Body of pancreas (tissue), 4 donors: ENCODE measurements at places on chromosomes 7 and 10.

GRCh38 chr7:100396421-100396982 lies 23.2 kb downstream of the PILRA start:
- H3K36me3 ChIP-seq, result no peaks in the 10 kb centered on the region
- no peak overlapping the region for H3K27ac ChIP-seq
- H3K4me1 ChIP-seq, result no peaks in the 10 kb centered on the region
- DNase-seq, result no peak
- no peak overlapping the region for H3K4me3 ChIP-seq

GRCh38 chr7:7859411-7859810 lies 109.2 kb upstream of the GLCCI1 start:
- no peak for DNase-seq
- no peaks in the 10 kb centered on the region for H3K27me3 ChIP-seq
- no peak overlapping the region for H3K27ac ChIP-seq
- no peaks in the 10 kb centered on the region for H3K36me3 ChIP-seq
- no peak overlapping the region for H3K4me3 ChIP-seq
- H3K4me1 ChIP-seq, result peaks cover 10% of the 10 kb centered on the region

- no peak overlapping the region for H3K27ac ChIP-seq
- H3K4me3 ChIP-seq, result no peak overlapping the region
- no peak for DNase-seq
- no peaks in the 10 kb centered on the region for H3K36me3 ChIP-seq
- no peaks in the 10 kb centered on the region for H3K27me3 ChIP-seq
Measured at GRCh38 chr7:98870807-98871491, 1.1 kb upstream of the TMEM130 start.

DNA sequence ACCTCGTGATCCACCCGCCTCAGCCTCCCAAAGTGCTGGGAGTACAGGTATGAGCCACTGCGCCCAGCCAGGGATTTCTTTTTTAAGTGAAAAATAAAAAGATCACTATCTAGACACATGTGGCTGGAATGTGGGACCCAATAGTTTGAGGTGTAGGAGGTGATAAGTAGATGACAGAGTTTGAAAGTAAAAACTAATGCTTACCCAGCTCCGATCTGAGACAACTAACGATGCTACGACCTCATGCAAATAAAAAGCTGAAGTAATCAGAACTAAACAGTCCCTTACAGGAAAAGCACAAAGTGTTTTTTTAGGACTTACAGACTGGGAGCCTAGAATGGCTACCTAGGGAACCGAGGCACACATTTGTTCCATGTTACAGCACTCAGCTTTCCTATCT lies 23.0 kb downstream of the PCGF6 start:
- H3K36me3 ChIP-seq, result no peaks in the 10 kb centered on the region
- H3K4me3 ChIP-seq, result no peak overlapping the region
- no peaks in the 10 kb centered on the region for H3K4me1 ChIP-seq
- H3K27me3 ChIP-seq, result no peaks in the 10 kb centered on the region
- H3K27ac ChIP-seq, result no peak overlapping the region
- no peak for DNase-seq

- no peaks in the 10 kb centered on the region for H3K27me3 ChIP-seq
- no peak overlapping the region for H3K4me3 ChIP-seq
- H3K27ac ChIP-seq, result no peak overlapping the region
- no peaks in the 10 kb centered on the region for H3K36me3 ChIP-seq
- DNase-seq, result no peak
Measured at GRCh38 chr10:93138113-93138870, 64.6 kb downstream of the CYP26A1 start.

DNA sequence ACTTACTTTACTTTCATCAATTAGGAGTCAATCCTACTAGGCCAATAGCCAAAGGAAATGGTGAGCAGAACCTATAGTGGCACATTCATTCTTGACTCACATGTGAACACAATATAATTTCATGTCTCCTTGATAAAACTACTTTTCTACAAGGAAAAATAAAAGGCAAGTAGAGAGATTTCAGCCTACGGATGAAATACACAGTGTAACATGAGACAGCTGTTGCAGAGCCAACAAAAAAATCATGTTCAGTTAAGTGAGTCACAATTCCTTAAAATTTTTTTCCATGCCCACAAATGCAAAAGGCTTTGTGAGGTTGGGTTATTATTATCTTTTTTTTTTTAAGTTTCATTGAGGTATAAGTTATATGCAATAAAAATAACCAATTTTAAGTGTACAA lies 54.8 kb downstream of the GPR141 start:
- H3K4me3 ChIP-seq, result no peak overlapping the region
- H3K27ac ChIP-seq, result no peak overlapping the region
- H3K27me3 ChIP-seq, result no peaks in the 10 kb centered on the region
- H3K4me1 ChIP-seq, result peaks cover under 1% of the 10 kb centered on the region
- no peak for DNase-seq

GRCh38 chr7:157757776-157758467 lies 421.1 kb downstream of the DNAJB6 start:
- H3K4me3 ChIP-seq, result no peak overlapping the region
- no peaks in the 10 kb centered on the region for H3K27me3 ChIP-seq
- DNase-seq, result no peak
- no peaks in the 10 kb centered on the region for H3K36me3 ChIP-seq

DNA sequence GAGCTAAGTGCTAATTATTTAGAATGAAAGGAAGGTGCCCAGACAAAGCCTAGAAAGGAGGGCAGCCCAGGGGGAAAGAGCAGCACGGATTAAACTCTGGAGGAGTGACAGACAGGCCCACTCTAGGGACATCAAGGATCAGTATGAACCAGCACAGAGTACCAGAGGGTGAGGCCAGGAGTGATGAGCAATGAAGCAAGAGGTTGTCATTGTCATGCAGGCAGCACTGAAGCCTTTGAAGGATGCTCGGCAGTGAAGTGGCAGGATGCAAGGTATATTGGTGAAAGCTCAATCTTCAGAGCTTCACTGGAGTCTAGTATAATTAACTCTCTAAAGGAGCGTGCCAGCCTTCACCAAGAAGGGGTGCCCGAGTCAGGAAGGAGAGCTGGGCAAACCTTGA lies 112.0 kb upstream of the INHBA start:
- no peaks in the 10 kb centered on the region for H3K4me1 ChIP-seq
- no peak for DNase-seq
- H3K27ac ChIP-seq, result no peak overlapping the region
- H3K36me3 ChIP-seq, result no peaks in the 10 kb centered on the region

DNA sequence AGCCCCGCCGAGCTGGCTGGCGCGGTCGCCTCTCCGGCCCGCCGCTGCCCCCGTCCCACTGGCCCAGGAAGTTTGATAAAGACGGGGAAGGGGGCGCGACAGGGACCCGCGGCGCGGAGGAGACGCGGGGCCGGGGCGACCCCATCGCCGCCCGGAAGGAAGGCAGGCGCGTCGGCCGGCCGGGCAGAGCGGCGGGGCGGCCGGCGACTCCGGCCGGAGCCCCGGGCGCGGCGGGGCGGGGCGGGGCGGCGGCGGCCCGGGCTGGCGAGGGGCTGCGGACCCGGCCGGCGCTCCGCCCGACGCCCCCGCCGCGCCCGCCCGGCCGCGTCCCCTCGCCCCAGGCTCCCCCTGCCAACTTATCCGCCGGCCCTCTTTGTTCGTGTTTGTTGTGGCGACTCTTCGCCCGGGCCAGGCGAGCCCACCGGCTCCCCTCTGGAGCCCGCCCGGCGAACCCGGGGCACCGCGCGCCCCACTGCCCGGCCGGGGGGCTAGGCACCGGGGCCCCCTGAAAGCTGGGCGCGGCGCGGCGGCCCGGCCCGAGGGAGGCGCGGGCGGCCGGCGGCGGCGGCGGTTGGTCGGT lies 571 bp downstream of the KDM7A start:
- peaks cover 41% of the 10 kb centered on the region for H3K4me1 ChIP-seq
- peak overlapping the region; percentile 40 for H3K4me3 ChIP-seq
- no peaks in the 10 kb centered on the region for H3K36me3 ChIP-seq
- peak overlapping the region; percentile 98 for H3K27ac ChIP-seq
- DNase-seq, result peak; percentile 26
- no peaks in the 10 kb centered on the region for H3K27me3 ChIP-seq

DNA sequence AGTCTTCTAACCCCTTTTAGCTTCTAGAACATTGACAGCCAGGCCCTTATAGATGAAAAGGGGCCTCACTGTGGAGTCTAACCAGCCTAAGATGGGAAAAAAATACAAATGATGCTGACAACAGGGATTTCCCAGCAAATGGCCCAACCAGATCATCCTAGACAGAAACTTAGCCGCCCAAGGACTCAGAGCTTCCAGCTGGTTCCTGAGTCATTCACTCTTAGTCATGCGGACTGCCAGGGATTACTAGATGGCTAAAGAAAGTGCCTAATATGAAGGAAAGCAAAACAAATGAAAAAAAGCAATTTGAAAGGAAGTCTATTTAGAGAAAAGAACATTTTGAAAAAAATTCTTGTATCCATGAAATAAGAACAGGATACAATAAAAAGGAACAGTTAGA lies 23.7 kb downstream of the TSPAN14 start:
- no peak overlapping the region for H3K4me3 ChIP-seq
- no peak overlapping the region for H3K27ac ChIP-seq
- no peaks in the 10 kb centered on the region for H3K36me3 ChIP-seq
- H3K4me1 ChIP-seq, result peaks cover 26% of the 10 kb centered on the region
- no peaks in the 10 kb centered on the region for H3K27me3 ChIP-seq

- H3K4me1 ChIP-seq, result peaks cover 21% of the 10 kb centered on the region
- H3K36me3 ChIP-seq, result no peaks in the 10 kb centered on the region
- H3K27me3 ChIP-seq, result no peaks in the 10 kb centered on the region
- no peak overlapping the region for H3K27ac ChIP-seq
- H3K4me3 ChIP-seq, result no peak overlapping the region
- DNase-seq, result no peak
Measured at GRCh38 chr7:27250557-27251070, 8.0 kb downstream of the EVX1 start.

DNA sequence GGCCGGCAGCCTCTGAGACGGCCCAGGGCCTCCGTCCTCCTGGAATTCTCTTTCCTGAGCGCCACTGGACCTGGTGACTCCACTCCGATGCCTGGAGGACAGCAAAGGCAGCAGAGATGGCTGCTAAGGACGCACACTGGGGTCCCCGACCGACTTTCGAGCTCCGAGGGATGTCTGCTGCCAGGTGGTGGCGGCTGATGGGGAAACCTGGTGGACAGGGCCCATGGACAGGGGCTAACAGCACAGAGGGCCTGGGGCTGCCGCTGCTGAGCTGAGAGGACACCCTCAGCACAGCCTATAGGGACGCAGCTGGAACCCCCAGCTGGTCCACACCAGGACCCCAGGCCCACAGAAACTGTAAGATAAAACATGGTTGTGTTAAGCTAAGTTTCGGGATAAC lies 366.3 kb downstream of the DNAJB6 start:
- H3K4me1 ChIP-seq, result no peaks in the 10 kb centered on the region
- H3K27ac ChIP-seq, result no peak overlapping the region
- H3K27me3 ChIP-seq, result no peaks in the 10 kb centered on the region
- DNase-seq, result no peak

- H3K27me3 ChIP-seq, result no peaks in the 10 kb centered on the region
- no peak for DNase-seq
- H3K36me3 ChIP-seq, result no peaks in the 10 kb centered on the region
- H3K27ac ChIP-seq, result no peak overlapping the region
- H3K4me3 ChIP-seq, result no peak overlapping the region
- peaks cover 32% of the 10 kb centered on the region for H3K4me1 ChIP-seq
Measured at GRCh38 chr7:128019288-128019687, 11.9 kb downstream of the LRRC4 start.

DNA sequence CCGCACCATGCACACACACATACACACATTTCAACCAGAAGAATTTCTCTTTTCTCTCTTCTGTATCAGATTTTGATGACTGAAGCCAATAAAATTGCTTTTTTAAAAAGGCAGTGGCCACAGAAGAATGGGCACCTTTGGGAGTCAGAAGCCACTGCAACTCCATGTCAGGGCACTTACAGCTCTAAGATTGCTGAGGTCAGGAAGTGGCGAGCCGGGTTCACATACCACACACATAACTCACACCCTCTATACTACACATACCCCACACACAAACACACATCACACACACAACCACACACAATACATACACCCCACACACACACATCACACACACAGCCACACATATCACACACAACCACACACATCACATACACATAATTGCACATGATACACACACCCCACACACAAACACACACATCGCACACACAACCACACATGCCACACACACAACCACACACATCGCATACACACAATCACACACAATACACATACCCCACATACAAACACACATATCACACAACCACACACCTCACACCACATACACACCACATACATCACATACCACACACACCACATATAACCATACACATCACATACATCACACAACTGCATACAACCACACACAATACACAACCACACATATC lies 31.2 kb downstream of the GPRIN2 start:
- peak; percentile 9 for DNase-seq
- no peaks in the 10 kb centered on the region for H3K36me3 ChIP-seq
- peaks cover 18% of the 10 kb centered on the region for H3K4me1 ChIP-seq
- no peak overlapping the region for H3K4me3 ChIP-seq
- H3K27me3 ChIP-seq, result no peaks in the 10 kb centered on the region
- H3K27ac ChIP-seq, result no peak overlapping the region

DNA sequence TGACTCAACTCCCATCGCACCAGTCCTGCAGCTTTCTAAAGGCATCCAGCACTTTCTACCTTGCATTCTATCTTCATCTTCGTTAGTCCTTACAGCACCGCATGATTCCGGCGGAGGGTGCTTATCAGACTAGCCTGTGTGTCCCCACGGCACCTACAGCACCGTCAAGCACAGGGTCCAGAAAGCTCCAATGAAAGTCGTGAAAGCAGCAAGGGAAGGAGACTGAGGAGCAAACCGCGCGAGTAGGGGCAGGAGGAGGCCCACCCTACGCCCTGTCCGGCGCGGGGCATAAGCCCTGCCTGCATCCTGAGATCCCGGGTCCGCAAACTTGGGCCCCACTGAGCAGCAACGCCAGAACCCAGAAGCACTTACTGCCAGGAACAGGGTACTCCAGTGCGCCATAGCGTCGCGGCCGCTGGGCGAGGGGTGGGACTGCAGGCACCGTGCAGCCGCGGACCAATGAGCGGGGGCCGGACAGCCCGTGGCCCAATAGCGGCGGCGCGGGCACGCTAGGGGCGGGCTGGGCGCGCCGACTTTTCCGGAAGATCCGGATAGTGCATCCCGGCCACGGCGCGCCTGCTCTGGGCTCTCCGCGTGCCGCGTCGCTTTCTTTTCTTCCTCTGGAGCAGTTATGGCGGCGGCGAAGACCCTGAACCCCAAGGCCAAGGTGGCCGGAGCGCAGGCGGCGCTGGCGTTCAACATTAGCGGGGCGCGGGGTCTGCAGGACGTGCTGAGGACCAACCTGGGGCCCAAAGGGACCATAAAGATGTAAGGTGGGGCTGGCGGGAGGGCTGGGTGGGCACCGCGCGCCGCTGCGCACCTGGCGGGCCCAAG lies 122.1 kb upstream of the VKORC1L1 start:
- H3K4me1 ChIP-seq, result peaks cover 33% of the 10 kb centered on the region
- no peaks in the 10 kb centered on the region for H3K36me3 ChIP-seq
- H3K27ac ChIP-seq, result peak overlapping the region; percentile 82
- H3K4me3 ChIP-seq, result peak overlapping the region; percentile 97
- H3K27me3 ChIP-seq, result no peaks in the 10 kb centered on the region

GRCh38 chr10:51008346-51008745 lies 65.9 kb upstream of the PRKG1 start:
- no peak overlapping the region for H3K27ac ChIP-seq
- no peaks in the 10 kb centered on the region for H3K4me1 ChIP-seq
- DNase-seq, result no peak
- no peaks in the 10 kb centered on the region for H3K36me3 ChIP-seq
- no peak overlapping the region for H3K4me3 ChIP-seq
- H3K27me3 ChIP-seq, result no peaks in the 10 kb centered on the region
